HFF-Myc (cell line): ENCODE measurements at places on chromosomes 7 and 10.

DNA sequence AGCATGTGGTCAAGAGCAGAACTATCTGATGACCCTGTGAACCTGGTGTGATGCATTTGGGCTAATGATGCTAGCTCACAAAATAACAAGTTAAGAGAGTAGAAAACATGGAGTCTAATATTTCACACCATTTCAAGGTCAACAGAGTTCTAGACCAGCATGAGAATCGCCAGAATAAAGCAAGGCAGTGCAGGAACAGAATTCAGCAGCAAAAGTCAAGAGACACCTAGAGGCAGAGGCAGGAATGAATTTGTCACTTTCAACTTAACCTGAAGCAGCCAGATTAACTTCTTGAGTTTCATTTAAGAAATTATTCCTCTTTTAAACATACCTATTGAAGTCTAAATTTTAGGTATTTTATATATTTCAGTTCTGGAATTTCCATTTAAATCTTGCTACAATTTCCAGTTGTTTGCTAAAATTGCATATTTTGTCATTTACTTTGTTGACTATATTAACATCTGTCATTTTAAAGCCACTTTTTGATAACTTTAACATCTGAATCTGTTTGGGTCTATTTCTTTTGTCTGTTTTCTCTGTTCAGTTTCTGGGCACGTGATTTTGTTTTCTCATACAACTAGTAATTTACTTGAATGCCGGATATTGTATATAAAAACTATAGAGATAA lies 44.2 kb upstream of the PRSS58 start:
- no peak for DNase-seq

GRCh38 chr10:52308251-52309031 lies 5.6 kb upstream of the DKK1 start:
- DNase-seq: no peak

GRCh38 chr7:141003172-141004065 lies 11.3 kb downstream of the MRPS33 start:
- DNase-seq: no peak

GRCh38 chr7:4684846-4685245 lies 2.8 kb downstream of the FOXK1 start:
- no peak for DNase-seq

DNA sequence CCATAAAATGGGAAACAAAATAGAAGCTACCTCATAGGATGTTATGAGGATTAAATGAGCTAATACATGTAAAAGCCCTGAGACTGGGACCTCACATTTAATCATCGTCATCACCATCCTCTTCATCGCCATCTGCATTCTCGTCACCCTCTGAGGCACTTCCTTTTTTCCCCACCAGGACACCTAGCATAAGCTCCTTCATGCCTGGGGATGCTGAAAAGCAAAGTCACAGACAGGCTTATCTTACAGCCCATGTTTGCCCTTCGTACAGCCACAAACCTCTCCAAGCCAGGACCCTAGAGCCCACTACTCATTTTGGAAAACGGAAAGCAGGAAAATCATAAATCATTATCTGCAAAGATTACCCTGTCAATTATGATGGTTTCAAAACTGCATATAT lies 249.6 kb downstream of the GPAM start:
- DNase-seq: no peak

DNA sequence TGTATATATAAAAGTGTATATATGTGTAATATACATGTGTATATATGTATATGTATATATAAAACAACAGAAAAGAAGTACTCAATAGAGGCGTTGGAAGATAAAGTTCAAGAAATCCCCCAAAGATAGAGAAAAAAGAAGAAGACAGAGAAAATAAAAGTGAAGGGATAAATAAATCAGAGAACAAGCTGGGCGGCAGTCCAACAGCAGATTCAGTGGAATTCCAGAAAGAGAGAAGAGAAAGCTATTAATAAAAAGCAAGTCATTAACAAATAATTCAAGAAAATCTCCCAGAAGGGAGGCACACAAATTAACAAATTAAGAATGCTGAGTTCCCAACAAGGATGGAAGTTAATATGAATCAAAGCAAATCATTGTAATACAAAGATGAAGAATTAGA lies 59.3 kb upstream of the RNF148 start:
- DNase-seq: no peak

- no peak for DNase-seq
Observed at GRCh38 chr10:62818426-62819011, 2.4 kb upstream of the EGR2 start.

DNA sequence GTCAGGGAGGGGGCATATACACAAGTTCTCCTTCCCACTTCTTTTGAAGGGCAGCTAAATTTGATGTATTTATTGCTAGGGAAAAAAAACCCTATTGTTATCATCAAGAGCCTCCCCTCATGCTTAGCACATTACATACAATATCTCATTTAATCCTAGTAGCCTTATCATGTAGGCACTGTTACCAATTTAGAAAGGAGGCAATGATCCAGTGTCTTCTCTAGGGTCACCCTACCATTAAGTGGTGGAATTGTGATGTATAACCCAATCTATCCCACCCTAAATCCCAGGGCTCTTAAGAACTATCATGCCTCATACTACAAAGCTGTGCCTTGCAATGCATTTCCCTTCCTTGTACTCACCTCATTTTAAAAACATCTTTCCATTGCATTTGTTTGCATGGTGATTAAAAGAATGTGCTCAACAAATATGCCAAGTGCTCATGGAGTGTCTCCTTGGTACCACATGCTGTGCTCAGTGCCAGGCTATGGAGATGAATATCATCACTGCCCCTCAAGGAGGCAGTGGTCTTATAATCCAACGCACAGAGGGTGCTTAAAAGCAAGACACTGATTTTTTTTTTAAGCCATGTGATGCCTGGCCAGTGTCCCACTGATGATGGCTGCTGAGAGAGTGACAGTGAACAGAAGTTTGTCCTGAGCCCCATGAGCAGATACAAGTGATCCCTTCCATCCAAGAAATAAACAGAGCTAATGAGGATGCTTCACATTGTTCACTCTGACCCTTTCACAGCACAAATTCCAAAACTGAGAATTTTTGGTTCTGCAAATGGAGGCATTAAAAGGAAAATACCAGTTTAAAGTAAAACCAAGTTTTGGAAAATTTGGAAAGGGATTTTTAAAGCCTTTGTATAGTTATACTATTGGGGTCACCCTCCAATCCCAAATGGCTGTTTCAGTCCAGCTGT lies 98.2 kb downstream of the SORBS1 start:
- DNase-seq: no peak

DNA sequence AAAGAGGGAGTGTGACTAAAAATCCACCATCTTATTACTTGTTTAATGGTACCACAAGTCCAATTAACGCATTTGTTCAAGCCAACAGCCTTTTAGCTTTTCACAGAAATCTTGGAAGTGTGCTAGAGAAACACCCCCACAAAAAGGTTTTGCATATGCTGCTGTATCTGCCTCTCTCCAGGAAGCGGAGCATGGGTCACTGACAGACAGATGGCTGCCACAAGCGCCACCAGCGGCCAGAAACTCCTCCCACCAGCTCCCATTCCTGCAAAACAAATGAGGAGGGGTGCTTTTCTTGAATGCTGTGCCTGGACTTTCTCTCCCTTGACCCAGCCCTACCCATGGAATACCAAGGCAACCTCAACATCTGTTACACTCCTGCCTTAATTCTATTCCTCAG lies 176.3 kb upstream of the LRGUK start:
- no peak for DNase-seq
